Substantia nigra (tissue), 51 donors: ENCODE measurements at places on chromosomes 7 and 10.

- no peak for DNase-seq
Observed at GRCh38 chr10:71204746-71205145, 7.6 kb upstream of the UNC5B start.

- no peak for DNase-seq
Observed at GRCh38 chr10:34185998-34186397, 629.1 kb downstream of the PARD3 start.

DNA sequence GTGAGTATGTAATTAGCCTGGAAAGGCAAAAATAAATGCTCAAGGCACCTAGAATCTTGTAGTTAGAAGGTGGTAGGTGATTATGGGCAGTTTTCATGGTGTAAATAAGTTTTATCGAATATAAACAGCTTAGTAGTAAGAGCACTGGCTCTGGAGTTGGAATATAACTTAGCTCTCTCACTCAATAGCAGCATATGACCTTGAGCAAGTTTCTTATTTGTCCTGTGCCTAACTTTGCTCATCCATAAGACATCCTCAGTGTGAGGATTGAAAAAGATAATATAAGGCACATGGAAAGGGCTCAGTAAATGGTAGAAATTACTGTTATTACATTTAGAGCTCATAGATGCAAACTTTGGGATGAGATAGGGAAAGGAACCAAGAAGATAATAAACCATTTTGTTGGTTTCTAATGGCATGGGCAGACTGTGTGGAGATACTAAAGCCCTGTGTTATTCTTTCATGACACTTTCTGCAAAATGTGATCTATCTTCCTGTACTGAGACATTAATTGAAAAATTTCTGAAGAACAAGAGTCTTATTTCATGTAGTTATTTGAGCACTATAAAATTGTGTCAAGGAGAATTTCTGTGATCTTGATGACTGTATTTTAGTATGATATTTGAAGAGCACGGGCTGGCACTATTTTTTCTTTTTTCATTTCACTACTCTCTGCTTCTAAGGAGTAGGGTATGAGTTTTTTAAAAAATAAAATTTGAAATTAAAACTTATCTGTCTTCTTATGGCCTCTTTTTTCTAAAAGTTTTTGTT is 3.1 kb downstream of the SLK start:
- DNase-seq = no peak

- no peak for DNase-seq
Observed at GRCh38 chr7:89554209-89554608, 600.1 kb upstream of the STEAP1 start.

GRCh38 chr7:73742753-73743641 is 4.4 kb upstream of the ABHD11 start:
- DNase-seq = no peak

DNA sequence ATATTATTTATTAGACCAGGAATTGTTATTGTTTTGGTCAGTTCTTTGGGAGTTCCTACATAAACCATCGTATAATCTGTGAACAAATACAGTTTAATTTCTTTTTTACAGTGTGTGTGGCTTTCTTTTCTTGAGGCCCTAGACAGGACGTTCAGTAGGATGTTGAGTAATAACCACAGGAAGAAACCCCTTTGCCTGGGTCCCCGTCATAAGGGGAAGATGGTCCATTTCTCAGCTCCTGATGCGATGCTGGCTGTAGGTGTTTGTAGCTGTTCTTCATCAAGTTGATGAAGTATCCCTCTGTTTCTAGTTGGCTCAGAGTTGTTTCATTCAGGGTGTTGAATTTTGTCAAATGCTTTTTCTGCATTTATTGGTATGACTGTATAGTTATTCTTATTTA is 219.7 kb upstream of the ADARB2 start:
- DNase-seq = no peak

GRCh38 chr10:75070476-75070875 is 41.0 kb upstream of the SAMD8 start:
- no peak for DNase-seq

- peak; percentile 25 for DNase-seq
Observed at GRCh38 chr7:134420424-134421125, 38.3 kb downstream of the AKR1B1 start.

DNA sequence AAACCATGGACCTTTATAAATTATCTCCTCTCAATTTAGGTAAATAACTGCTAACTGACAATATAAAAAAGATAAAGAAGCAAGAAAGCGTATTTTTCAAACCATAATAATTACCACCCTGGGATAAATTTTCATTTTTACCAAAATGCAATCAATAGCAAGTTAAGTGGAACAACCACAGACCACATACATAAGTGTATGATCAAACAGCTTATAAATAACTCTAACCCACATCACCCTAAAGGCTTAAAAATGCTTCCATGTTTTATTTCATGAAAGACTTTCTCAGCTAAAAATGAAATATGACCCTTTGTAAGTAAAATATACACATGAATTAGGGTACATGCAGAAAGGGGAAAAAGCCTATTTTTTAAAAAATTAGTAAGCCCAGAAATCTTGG is 156.5 kb downstream of the SGMS1 start:
- DNase-seq = no peak

GRCh38 chr10:98028168-98028770 is 2.2 kb downstream of the CRTAC1 start:
- peak; percentile 20 for DNase-seq

DNA sequence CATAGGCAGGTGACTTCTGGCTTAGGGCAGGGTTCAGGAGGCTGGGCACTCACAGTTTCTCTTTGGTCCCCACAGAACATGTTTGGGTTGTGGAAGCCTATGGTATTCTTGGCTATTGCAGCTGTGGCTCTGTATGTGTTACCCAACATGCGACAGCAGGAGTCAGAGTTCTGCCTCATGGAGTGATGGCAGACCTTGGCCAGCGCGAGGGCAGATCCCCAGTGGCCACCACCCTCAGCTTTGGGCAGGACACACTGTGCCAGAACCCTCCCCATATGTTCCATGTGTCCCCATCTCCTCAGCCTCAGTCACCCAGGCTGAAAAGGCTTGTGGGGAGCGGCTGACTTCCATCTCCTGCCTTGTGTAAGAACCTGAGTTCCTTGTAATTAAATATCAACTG is 8.5 kb upstream of the FLNC start:
- DNase-seq = no peak

DNA sequence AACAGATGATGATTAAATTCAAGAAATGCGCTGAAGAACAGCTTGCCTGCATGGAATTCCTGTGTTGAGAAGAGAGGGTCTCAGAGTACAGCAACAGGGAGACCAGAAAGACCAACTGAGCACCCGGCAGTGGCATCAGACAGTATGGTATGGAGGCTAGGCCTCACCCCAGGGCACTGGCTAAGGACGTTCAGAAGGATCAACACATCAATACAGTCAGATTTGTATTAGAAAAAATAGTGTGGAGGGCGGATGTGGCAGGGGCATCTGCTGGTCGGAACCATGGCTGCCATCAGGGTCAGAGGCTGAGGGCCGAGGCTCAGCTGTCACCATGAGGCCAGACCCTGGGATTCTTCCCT is 142.1 kb downstream of the ADARB2 start:
- DNase-seq = no peak

GRCh38 chr10:120174491-120174890 is 282.0 kb downstream of the SEC23IP start:
- DNase-seq = no peak
